Vagina (tissue), 2 donors: ENCODE measurements at places on chromosomes 12 and 14.

DNA sequence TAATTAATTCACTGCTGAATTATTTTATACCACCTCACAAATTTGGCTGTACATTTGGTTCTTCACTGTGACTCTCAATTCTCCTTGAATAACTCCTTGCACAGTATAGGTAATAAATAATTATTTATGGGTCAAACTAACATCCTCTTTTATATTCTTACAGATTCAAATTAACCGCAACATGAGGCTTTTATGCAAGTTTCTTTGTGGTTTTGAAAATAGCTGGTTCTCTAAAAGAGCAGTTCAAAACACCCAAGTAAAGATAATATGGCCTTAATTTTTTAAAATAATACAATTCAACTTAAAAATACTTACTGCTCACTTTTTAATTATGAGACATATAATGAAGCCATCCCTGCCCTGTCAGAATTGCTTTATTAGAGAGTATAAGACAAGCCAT is 12.9 kb upstream of the TRIM9 start:
- DNase-seq, result no peak

GRCh38 chr12:2083008-2083407 is 30.2 kb downstream of the CACNA1C start:
- no peak for DNase-seq

DNA sequence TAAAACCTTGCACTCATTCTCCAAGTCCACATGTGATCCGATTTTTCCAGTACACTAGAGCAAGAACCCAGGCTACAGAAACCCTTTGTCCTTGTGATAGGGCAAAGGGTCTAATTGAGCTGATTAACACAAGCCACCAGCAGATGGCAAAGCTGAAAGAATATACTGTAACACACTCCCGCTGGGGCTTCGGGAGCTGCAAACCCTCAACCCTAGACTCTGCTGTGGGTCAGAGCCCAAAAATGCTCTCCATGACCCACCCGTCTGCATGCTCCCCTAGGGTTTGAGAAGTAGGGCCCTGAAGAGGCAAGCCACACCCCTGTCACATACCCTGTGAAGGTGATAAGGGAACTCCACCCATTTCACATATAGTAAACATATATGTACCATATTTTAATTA is 33.6 kb upstream of the PCNX1 start:
- DNase-seq, result no peak

DNA sequence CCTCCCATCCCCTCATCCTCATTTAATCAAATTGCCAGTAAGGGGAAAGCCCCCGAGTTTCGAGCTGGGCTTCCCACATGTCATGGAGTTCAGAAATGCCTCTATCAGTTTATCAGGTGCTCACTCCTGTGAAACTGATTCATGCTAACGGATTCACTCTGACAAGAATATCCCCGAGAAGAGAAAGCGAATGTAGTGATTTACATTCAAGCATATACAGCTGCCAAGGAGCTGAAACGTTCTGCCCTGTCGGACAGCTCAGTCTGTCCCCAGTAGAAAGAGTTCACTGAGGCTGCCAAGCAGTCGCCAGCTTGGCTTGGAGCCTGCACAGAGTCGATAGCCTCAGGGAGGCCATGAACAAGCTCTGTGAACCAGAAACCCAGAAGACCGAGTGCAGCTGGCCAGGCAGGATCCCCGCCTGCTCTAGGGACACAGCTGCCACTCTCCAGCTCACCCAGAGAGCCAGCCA is 88.4 kb downstream of the TMCC3 start:
- DNase-seq, result no peak

- DNase-seq, result no peak
Observed at GRCh38 chr12:13304924-13305323, 108.4 kb downstream of the EMP1 start.

DNA sequence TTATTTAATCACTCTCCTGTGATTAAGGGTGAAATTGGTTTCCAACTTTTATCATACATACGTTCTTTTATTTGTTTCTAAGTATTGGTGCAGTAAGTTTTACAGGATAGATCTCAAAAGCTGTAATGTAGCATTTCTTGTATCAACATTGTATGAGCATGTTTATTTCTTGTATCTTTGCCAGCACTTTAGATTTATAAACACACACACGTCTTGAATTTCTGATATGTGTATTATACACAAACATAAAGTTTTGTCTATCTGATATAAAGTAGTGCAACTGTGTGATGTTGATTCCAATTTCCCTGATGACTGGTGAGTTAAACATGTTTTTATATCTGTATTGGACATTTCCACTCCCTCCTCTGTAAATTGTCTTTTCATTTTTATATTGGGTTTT is 134.7 kb downstream of the NOVA1 start:
- no peak for DNase-seq

GRCh38 chr12:65123435-65124063 is 2.4 kb upstream of the WIF1 start:
- DNase-seq, result no peak

- no peak for DNase-seq
Observed at GRCh38 chr12:78403681-78404080, 460.9 kb upstream of the SYT1 start.

GRCh38 chr14:55126932-55127459 is 2.1 kb upstream of the LGALS3 start:
- DNase-seq, result no peak

DNA sequence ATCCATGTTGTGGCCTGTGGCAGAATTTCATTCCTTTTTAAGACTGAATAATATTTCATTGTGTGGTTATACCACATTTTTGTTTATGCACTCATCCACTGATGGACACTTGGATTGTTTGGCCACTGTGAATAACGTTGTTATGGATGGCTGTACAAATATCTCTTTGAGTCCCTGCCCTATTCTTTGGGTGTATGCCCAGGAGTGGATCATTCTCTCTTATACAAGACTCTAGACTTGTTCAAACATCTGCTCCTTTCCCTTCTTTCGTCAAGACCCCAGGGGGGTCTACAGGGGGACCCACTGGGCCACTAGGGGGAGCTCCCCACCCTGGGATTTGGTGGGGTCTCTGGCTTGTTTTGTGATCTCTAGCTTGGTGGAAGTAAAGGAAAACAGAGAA is 77.4 kb downstream of the FBXL14 start:
- no peak for DNase-seq

- no peak for DNase-seq
Observed at GRCh38 chr12:130137040-130138018, 24.9 kb upstream of the FZD10 start.

- no peak for DNase-seq
Observed at GRCh38 chr12:43277651-43278540, 274.1 kb downstream of the ADAMTS20 start.

- DNase-seq, result no peak
Observed at GRCh38 chr12:68873316-68873715, 59.7 kb downstream of the CPM start.

DNA sequence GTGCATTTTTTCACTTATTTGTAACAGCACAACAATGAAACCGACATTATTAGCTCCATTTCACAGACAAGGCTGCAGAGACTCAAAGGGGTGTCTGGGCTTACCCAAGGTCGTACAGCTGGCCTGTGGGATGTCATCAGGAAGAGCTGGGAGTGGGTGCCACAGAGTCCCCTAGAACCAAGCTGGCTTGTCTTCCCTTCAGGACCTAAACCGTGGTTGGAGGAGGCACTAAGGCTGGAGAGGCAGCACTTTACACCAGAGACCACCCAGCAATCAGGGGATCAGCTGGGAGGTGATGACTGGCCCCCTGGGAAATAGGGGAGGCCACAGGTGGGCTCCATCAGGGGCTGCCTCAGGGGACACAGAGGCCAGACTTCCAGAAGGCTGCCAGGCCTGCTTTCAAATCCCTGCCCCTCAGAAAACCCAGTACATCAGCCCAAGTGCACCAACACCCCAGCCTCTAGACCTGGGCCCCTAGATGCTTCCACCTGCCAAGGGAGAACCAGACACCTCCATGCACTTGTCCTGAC is 28.3 kb downstream of the DIO3 start:
- DNase-seq, result no peak

GRCh38 chr14:101854366-101854765 is 92.9 kb downstream of the PPP2R5C start:
- DNase-seq, result no peak

DNA sequence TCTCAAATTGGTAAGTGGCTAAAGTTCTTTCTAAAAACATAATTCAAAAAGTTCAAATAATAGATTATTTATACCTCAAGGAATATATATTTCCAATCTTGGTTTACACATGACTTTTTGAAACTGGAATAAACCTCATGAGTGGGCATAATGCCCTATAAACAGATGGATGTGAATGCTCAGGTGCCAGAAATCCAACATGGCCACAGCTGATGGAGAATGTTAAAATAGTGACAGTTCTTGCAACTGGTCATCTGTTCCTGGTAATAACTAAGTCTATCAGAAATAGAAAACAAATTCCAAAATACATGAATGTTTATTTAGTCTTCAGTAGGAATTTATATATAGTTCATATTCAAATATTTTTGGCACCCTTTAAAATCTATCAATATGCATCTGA is 21.6 kb upstream of the CNOT2 start:
- no peak for DNase-seq

DNA sequence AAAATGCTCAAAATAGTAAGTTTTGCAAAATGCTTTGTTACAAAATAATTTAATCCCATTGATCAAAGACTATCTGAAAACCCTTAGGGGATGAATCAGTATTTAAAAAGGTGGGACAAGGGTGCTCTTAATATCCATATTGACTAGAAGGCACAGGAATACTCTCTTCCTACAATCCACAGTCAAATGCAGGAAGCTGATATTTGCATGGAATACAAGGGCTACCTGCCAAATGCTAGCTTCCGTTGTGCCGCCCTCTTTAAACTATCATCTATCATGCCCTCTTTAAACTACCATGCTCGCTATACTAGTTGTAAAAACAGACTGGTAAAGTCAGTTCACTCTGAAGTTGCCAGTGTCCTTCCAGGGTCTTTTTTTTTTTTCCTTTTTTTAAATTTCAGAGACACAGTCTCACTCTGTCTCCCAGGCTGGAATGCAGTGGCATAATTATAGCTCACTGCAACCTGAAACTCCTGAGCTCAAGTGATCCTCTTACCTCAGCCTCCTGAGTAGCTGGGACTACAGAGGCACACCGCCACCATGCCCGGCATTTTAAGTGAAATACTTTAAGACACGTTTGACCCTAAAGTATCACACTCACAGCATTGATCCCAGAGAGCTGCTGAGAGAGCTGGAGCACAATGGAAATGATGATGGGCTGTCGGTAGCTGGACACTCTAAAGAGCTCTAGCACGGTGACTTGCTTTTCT is 6.7 kb downstream of the SLC2A3 start:
- DNase-seq, result no peak

DNA sequence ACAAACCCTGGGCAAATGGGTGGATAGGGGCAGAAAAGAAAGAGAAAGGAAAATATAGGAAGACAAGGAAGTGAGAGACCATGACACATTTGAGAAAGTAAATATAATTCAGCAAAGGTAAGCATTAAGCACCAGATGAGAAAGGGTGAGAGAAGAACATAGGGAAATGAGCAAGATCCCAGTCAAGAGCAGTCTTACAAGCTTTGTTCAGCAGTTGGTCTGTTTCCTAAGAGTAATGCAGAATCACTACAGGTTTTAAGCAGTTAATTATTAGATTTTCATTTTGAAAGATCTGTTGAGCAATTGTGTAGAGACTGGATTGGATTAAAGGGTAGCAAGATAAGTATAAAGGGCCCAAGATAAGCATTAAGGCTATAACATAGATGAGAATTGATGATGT is 146.3 kb downstream of the PLCZ1 start:
- DNase-seq, result no peak

DNA sequence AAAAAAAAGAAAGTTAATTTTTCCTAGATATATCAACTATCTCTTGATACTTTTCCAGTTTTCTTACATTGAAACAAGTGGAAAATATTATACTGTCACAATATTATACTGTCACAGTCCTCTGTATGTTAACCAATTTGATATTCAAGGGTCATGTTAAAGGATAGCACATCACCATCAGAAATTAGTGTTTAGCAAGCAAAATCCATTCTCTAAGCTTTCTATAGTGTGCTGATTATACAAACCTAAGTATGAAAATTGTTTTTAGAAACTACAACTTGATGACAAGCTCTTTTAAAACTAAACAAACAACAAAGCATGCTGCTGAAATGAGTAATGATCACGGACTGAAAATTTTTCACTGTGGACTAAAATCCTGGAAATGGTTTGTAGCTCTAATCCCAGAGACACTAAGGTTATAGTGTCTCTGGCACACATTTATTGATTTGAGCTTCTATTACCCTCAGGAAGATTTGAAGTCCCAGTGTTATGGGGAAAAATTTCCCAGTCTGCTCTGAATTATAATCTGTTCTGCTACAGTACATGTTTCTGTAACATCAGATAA is 9.7 kb downstream of the SPTSSA start:
- DNase-seq, result no peak

- DNase-seq, result no peak
Observed at GRCh38 chr12:131867891-131868675, 26.3 kb upstream of the ULK1 start.

- DNase-seq, result peak; percentile 74
Observed at GRCh38 chr12:94277426-94278000, 129.1 kb downstream of the PLXNC1 start.

DNA sequence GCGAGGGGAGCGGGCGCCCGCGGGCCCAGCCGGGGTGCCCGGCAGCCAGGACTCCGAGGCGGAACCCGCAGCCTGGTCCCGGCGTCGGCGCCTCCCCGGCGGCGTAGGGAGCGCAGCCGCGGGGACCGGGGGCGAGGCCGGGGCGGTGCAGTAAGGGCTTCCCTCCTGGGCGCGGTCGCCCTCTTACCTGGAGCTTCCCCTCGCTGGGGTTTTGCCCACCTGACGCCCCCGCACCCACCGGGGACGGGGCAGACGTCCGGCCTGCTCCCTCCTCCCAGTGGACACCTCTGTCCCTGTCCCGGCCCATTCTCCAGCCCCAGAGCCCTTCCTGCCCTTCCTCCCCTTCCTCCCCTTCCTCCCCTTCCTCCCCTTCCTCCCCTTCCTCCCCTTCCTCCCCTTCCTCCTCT is 413 bp upstream of the TUBA1C start:
- no peak for DNase-seq
